ENCODE measurements at places on chromosomes 5 and 9.

DNA sequence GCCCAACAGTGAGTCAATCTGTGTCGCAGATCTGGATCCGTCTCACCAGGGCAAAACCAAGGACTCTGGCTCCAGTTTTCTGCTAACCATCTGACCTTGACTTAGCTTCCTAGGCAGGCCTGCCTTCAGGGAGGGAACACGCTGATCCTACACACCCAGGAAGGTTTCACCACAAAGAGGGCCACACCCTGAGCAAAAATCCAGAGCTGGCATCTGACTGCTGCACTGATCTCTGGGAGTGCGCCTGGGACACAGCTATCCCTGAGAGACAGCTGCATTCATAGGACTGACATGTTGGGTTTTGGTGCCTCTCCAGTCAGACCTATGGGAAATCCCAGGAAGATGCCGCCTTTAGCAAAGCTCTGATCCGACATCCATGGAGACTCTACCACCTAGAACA lies 47.5 kb downstream of the CDK5RAP2 start:
- no peak for DNase-seq

- DNase-seq: no peak
Observed at GRCh38 chr9:86924206-86924605, 23.1 kb downstream of the GAS1 start.

- no peak for DNase-seq
Observed at GRCh38 chr9:37920471-37921167, 16.7 kb upstream of the SLC25A51 start.

DNA sequence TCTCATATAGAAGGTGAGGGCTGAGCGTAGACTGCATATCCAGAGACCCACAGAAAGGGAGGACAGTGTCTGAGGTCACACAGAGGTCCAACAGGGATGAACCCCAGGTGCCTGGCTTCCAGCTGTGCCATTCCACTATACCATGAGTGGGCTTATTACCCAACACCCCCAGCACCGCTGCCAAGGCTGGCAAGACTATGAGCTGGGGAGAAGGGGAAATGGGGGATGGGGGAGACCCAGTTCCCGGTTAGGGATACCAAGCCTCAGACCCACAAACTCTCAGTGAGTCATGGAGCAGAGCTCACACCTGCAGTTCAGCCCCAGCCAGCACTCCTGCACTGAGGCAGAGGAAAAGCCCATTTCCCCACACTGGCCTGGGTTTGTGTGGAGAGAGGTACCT lies 106.4 kb downstream of the PSD2 start:
- no peak for DNase-seq

- no peak for DNase-seq
Observed at GRCh38 chr5:51465165-51465564, 81.9 kb downstream of the ISL1 start.

DNA sequence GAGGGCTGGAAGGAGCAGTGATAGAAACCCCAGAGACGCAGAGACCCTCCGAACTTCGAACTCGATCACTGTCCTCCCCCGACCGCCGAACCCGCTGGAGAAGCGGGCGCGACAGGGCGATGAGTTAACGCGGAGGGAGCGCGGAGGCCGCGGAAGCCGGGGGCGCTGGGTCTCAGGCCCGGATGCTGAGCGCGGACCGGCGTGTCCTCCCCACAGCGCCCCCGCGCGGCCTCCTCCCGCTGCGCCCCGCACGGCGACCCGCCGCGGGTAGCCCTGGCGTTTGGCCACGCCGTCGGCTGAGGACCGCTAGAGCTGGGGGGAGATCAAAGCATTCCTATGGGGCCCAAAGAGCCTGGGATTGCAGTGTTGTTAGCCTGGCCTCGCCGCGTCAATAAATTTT lies 7.7 kb upstream of the DMRT2 start:
- DNase-seq: peak; percentile 23

GRCh38 chr9:2125906-2126305 lies 110.8 kb downstream of the SMARCA2 start:
- DNase-seq: no peak

- no peak for DNase-seq
Observed at GRCh38 chr9:2324742-2325141, 296.8 kb upstream of the VLDLR start.

GRCh38 chr9:22514871-22515270 lies 68.2 kb downstream of the DMRTA1 start:
- no peak for DNase-seq

DNA sequence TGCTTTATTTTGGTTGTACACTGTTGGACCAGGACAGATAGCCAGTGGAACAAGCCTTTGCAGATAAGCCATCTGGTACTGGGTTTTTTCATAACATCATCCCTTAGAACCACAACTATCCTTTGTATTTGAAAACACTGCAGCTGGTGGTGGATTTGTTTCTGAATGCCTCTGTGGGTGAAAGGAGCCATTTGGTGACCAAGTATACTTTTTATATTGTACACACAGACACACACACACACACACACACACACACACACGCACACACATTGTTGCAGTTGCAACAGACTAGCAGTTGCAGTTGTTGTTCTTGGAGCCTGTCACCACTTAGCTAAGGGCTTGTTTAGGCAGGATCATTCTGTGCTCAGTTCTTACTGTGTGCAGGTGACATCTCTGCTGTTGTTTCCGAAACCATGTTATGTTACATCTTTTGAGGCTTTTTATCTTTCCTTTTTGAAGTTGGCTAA lies 22.9 kb upstream of the CAVIN4 start:
- DNase-seq: peak; percentile 4

All from NCI-H1105 treated with DMSO at 0.1 percent for 48 hours (cell line).